Renal cortical epithelial cell (primary cell): ENCODE measurements at places on chromosomes 4 and X. TPM values are rescaled to one million over a fixed set of nuclear protein-coding genes. Genes with fewer than 3 reads are reported as not detected.

DNA sequence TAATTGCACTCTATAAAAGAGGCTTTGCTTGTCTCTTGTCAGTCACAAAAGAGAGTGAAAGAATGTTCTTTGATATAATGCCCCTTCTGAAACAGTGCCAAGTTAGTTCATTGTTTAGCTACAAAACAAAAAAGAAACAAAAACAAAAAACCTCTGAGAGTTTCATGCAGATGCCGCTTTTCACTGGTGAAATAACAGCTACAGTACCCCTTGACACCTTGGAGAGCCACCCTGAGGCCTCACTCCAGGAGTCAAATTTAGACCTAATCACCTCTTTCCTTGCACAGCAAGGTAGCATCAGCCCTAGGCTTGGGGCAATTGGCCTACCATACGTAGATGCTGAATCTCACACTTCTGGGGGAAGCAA lies 185.2 kb downstream of the UNC5C start:
- DNase-seq = no peak

DNA sequence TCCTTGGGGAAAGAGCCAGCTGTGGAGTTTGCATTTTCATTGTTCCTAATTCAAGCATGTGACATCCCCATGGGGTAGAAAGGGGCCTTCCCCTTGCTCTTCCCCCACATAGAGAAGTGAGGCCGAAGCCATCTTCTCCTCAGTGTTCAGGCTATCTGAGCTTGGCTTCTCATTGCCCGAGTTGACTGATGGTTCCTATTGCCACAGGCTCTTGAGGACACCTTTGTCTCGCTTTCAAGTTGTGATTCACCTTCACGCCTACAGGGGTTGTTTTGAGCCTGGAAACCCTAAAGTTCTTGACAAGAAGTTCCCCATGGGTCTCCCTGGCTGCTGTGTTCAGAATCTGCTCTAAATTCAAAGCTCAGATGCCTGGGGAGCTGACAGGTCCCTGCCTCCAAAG lies 25.0 kb downstream of the CCNQ start:
- DNase-seq = no peak

GRCh38 chr4:142886566-142886965 lies 40.5 kb upstream of the INPP4B start:
- no peak for DNase-seq

- peak; percentile 79 for DNase-seq
These were observed 14.5 kb downstream of the CDS1 start for GRCh38 chr4:84597450-84597849.

SPANXA2 gene
- not detected in 2 replicates for total RNA-seq

- DNase-seq = no peak
These were observed 1425.8 kb downstream of the PCDH7 start for GRCh38 chr4:32145987-32146386.

DNA sequence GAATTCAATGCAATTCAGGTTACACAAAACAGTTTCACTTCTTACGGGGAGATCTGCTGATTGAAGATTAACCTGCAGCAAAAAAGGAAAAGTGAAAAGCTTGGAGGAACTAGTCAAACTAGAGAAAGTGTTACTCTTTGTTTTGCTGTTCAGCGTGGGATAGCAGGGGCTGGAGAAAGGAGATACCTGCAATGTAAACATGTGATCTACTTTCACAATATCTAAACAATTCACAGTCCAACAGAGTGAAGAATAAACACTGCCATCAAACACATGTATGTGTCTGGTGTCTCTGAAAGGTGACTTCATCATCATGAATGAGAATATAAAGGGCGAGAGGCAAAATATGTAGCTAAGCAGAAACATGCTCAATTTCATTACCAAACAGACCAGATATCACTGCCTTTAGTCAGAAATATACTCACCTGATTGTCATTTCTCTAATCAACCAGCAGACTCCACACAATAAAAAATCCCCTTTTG lies 26.4 kb downstream of the NIPAL1 start:
- peak; percentile 58 for DNase-seq

DNA sequence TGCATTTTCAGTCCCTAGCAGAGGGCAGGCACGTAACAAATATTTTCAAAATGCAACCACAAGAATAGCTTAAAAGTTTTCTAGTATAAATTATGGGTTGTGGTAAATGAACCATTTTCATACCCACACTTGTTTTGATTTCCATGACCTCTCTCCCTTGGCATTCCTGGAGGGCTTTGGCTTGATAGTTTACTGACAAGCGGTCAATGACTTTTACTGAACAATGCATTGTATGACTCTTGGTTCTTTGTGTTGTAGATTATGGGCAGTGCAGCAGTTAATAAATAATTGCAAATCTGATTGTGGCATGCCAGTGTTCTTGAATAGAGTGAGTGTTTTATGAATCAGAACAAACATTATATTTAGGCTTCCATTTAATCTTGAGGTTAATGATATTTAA lies 285.2 kb upstream of the ARX start:
- peak; percentile 90 for DNase-seq

GRCh38 chr4:57037982-57038604 lies 59.4 kb downstream of the POLR2B start:
- no peak for DNase-seq

- DNase-seq = no peak
These were observed 28.8 kb downstream of the ATP8A1 start for GRCh38 chr4:42627885-42628646.

GRCh38 chr4:168293386-168293975 lies 25.1 kb downstream of the DDX60 start:
- DNase-seq = no peak

- no peak for DNase-seq
These were observed 83.8 kb downstream of the UNC5C start for GRCh38 chr4:95465010-95465409.

- DNase-seq = no peak
These were observed 9.1 kb upstream of the GTPBP6 start for GRCh38 chrX:327660-328126.

GRCh38 chr4:30294295-30294694 lies 425.9 kb upstream of the PCDH7 start:
- no peak for DNase-seq

- peak; percentile 14 for DNase-seq
These were observed 82.7 kb downstream of the RAPGEF2 start for GRCh38 chr4:159185591-159186023.

TMPRSS11A gene
- 0.05 TPM in 1 of 2 replicates, not detected in the other for total RNA-seq

PNCK gene
- 0.75 TPM in 1 of 2 replicates, not detected in the other for total RNA-seq

DNA sequence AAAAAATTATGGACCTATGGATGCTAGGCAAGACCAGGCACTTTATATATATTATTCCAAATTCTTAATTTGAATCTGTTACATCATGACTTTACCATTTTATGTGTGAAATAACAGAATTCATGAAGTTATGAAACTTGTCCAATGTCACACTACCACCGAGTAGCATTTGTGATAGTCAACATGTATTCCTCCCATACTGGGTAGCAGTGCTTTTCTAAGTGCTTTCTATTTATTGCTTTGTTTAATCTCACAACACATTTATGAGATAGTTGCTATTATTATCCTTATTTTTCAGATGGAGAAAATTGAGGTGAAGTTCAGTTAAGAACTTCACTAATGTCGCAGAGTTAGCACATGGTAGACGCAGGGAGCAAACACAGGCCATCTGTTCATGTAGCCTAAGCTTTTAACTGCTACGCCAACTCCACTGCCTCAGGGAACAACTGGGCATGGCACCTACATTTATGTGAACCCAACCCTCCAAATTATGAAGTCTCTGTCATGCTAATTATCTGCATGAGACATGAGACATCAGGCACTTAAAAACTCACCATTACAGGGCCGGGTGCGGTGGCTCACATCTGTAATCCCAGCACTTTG lies 20.8 kb downstream of the GUCY1A1 start:
- no peak for DNase-seq

SFRP2 gene
- total RNA-seq = 3.3 TPM in 1 of 2 replicates, not detected in the other

DNA sequence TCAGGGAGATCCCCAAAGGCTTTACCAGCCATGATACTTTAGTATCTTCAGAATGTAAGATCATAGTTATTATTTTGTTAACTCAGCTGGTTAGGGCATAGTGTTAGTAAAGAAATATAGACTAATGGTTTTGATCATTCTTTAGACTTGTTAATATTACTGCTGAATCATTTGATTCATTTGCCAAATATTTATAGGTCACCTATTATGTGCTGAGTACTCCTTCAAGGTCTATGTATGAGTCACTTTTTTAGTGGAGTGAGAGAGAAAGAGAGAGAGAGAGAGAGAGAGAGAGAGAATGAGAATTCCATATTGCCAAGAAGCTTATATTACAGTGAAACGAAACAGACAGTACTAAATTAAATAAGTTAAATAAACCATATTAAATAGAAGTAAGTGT lies 110.3 kb downstream of the UBE2NL start:
- peak; percentile 90 for DNase-seq

PKD2 gene
- 29.2 and 189 TPM in 2 replicates for total RNA-seq

CWH43 gene
- 0.05 and 13.7 TPM in 2 replicates for total RNA-seq

BTK gene
- total RNA-seq = not detected in 2 replicates

NOX1 gene
- total RNA-seq = not detected in 2 replicates

GRCh38 chr4:186216465-186217024 lies 10.8 kb upstream of the KLKB1 start:
- DNase-seq = no peak

GRCh38 chr4:2721586-2721985 lies 34.5 kb downstream of the TNIP2 start:
- DNase-seq = no peak

DNA sequence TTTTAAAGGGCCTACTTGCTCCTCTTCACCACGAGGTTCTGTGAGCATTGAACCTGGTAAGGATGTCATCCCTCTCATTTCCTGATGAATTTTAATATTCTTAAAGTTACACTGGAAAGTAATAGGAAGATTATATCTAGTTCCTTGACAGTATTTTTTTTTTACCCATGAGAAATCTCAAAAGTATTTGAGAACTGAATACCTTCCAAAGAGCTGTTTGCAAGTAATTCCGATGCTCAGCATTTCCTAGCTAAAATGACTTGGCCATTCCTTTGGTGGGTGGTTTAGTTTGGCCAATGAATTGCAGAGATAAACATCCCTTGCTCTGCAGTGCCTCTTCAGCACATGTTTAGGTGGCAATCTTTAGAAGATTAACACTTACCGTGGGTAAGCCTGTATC lies 110.2 kb upstream of the WDR1 start:
- DNase-seq = no peak

GRCh38 chr4:14529653-14530052 lies 472.6 kb upstream of the CPEB2 start:
- DNase-seq = peak; percentile 9

DNA sequence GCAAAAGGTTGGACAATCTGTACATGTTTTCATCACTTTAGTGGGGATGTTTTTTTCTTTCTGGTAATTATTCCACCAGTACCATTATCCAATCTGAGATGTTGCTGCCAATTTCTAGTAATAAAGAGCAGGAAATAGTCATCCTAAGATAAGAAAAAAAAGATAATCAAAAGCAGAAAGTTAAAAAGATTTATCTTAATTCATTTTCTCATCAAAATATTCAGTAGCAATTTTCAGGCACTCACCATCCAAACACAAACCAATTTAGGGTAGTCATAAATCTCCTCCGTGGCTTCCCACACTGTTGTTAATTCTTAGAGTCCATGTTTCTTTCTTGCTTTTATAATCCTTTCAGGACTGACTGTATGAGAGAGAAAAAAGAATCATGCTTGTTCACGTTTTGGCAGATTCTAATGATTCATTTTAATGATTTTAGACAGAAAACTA lies 263.7 kb upstream of the UGT8 start:
- no peak for DNase-seq

- DNase-seq = peak; percentile 25
These were observed 58.7 kb downstream of the RWDD4 start for GRCh38 chr4:183600189-183600685.

SPOCK3 gene
- not detected in 2 replicates for total RNA-seq

- DNase-seq = no peak
These were observed 95.5 kb downstream of the C4orf51 start for GRCh38 chr4:145775406-145775805.

GRCh38 chrX:108362026-108362425 lies 76.2 kb downstream of the COL4A6 start:
- DNase-seq = no peak

FAM9C gene
- not detected in 2 replicates for total RNA-seq

- DNase-seq = no peak
These were observed 42.7 kb downstream of the HPRT1 start for GRCh38 chrX:134502686-134503085.

DNA sequence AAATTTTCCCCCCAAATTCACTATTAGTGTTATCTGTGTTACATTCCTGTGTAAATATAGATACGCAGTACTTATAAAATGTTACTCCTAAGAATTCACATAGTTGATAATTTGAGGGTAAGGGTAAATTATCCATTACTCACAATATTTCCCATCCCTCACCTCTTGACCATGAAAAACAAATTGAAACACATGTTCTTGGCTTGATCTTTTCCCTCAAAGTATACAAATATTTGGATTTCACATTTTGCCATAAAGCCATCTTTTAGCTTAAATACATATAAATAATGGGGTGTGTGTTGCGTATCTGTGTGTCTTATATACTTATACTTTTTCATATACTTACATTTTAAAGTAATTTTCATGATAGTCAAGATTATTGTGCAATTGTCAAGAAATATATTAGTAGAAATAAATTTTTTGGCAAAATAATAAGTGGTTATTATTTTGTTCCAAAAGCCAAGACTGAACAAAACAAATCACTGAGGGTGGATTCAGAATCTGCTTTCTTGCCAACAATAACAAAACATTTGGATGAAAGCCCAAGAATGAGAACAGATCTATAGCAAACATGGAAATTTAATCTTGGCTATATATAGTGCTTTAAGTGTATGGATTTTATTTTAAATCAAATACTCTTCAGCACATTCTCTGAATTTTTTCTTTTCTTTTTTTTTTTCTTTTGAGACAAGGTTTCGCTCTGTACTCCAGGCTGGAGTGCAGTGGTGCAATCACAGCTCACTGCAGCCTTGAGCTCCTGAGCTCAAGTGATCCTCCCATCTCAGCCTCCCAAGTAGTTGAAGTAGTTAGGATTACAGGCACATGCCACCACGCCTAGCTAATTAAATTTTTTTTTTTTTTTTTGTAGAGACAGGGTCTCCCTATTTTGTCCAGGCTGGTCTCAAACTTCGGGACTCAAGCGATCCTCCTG lies 48.5 kb upstream of the PRSS48 start:
- DNase-seq = no peak

- no peak for DNase-seq
These were observed 18.4 kb downstream of the PNPLA4 start for GRCh38 chrX:7908821-7909220.

DNA sequence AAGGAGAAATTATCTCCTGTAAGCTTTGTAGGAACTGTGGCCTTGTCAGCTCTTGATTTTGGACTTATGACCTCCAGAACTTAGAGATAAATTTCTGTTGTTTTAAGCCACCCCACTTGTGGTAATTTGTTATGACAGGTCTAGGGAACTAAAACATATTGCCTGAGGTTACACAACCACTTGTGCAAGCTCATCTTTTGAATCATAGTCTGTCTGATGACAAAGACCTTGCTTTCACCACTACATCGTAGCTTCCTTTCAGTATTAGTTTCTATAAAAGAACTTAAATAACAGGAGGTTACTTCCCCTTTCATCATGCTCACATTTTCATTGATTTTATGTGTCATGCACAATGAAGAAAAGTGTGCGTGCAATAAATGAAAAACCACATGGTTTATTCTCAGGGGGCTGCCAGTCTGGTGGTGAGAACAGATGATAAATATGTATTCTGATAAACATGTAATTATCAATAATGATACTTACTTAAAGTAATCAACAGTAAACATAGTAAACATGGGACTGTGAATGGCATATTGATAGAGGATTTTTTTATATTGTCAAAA lies 690.0 kb upstream of the HS3ST1 start:
- no peak for DNase-seq

REELD1 gene
- total RNA-seq = not detected in 2 replicates

GRCh38 chr4:21726255-21726815 lies 222.2 kb downstream of the KCNIP4 start:
- DNase-seq = no peak
